ENCODE measurements at places on chromosomes 2 and 18.

GRCh38 chr2:162073888-162074631, at the start of gene DPP4:
Gene DPP4 (minus strand): TSS chr2:162074215. CDS start chr2:162073981, 234 bp downstream.
- DNase-seq = no peak

- DNase-seq = no peak
Measured at GRCh38 chr2:127674241-127675209, 805 bp downstream of the LIMS2 start.

GRCh38 chr2:179243046-179243445, 21.6 kb downstream of the SESTD1 start:
- no peak for DNase-seq

DNA sequence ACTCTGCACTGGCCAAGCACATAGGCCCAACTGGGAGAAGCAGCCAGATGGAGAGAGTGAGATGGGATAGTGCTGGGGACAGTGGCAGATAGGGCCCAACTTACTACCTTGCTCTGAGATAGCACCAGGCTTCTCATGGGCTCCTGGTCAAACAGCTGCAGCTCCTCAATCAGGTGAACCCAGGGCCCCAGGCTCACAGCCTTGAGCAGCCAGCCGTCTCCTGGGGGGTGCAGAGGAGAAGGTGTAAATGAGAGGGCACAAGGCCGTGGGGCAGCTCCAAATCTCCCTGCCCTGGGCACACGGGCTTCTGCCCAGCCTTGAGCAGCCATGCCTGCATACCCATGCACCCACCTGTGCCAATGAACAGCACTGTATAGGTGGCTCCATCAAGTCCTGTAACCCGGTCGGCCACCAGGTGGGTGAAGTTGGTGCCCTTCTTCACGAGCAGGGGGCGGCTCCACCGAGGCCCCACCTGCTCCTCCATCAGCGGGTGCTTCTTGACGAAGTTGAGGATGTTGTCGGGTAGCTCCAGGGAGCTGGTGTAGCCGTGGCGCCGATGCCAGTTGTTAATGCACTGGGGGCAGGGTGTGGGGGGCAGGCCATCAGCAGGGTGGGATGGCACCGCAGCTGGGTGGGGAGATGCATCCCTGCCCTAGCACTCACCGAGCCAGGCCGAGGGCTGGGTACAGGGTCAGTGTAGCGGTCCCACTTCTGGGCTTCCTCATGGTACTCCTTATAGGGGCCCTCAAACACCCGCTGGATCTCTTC, 5.9 kb upstream of the ANKRD39 start:
- DNase-seq = no peak

DNA sequence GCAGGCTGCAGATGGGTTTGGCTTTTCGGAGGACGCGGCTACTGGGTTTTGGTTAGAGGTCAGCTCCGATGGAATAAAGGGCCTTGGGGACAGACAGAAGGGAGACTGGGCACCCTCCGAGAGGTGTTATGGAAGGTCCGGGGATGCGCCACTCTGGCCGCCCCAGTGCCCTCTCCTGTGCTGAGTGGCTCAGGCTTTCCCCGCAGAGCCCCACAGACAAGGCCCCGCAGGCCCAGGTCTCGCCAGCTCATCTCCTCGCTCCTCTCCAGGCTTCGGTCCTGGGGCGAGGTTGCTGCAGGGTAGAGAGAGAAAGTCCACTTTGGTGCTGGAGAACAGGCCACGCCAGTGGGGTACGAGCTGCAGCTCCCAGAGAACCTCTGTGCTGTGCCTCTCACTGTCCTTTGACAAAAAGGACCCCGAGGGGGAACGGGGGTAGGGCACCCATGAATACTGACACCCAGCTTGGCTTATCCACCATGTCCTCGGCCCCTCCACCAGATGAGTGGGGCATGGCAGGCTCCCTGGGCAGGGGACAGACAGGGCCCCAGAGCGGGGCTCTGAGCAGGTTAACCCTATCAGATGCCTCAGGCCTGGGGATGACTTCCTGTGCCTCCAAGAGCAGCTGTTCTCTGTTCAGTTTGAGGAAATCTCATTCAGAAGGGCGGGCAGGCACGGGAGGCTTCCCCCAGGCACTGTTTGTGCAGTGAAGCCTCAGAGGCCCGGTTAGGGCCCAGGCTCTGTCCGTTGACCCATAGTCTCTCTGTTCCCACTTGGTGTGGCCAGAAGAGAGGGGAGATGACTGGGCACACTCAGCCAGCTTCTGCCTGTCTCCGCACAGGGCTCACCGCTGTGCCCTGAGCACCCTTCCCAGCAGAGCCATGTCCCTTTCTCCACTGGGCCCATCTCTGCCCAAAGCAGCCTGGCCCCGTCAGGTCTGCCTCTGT, 15.7 kb upstream of the CNNM3 start:
- no peak for DNase-seq

DNA sequence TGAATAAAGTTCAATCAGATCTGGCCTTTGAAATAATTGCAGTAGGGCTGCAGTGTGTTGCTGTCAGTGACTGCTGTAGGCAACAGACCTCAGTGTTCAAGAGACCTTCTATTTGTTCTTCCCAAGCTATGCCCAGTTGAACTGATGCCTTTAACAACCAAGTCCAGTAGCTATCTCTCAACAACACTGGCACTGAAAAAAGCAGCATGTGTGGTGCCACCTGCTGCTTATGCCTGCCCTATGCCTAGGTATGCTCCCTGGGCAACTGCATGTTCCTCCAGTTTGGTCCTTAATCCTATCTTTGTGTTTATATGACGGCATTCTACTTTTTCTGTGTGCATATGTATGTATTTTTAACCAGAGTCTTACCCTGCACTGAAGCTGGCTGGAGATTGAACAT, 523.9 kb upstream of the MEX3C start:
- DNase-seq = no peak

DNA sequence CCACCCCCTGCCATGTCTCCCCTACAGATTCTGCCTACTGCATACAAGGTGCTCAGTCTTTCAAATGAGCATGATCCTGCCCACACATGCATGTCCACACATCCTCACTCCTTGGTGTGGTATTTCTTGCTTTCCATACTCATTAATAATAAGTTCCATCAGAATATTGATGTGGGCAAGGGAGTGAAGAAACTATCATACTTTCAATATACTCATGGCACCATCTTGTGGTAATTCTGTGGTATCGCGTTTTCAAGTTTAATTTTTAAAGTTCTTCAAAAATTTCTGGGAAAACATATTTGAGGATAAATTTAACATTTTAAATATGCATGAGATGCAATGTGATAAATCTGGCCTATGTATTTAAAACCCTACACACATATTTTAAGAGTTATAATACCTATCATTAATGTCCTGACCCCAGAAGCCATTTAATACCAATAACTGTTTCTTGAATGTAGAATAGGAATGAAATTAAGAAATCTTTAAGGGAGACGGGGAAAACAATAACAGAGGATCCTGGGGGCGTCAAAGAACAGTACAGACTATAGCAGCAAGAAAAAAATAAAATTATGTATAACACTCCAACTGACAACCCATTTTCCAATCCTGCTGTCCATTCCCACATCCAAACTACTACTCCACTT, 110.1 kb downstream of the ZNF385B start:
- DNase-seq = peak; percentile 45

DNA sequence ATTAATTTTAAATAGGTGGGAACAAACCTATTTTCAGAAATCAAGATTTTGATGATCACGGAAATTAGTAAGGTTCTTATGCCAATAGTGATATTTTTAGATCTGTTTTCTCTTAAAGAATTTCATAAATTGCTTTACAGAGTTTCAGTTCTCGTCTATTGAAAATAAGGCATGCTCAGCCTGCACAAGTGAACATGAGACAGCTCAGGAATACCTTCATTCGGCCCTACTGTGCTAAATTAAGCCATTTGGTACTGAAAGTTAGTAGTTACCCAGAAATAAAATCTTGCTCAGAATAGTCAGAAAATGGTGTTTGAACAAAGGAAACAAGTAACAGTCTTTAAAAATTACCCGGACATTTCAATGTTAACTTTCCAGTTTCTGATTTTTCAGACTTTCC, 60.4 kb downstream of the DLGAP1 start:
- DNase-seq = no peak

- peak; percentile 22 for DNase-seq
Measured at GRCh38 chr2:51624995-51625394, 593.1 kb upstream of the NRXN1 start.

DNA sequence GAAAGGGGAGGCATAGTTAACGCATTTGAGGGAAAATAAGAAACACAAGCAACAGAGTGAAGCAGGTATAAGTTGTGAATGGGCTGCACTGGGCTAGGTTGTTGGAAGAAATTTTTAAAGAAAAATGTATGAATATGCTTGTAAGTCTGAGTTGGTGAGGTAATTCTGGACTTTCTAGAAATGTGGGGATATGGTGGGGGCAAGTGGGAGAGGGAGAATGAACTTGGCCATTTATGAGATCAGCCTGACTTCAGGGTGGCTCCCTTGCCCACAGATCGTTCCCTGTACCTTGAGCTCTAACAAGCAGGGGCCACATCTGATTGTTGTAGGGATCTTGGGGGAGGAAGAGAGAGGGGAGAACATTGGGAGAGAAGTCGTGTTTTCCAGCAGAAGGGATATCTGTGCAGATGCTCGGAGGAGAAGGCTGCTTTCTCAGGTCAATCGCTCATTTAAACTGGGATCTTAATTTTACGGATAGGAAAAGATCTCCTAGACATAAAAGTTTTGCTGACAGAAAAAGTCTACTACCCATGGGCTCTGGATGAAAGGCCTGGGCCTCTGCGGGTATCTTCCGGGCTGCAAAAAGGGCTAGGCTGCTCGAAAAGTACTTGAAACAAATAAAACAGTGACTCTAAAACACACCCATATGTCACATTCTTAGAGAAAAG, 42.5 kb upstream of the FZD5 start:
- DNase-seq = no peak

- DNase-seq = peak; percentile 63
Measured at GRCh38 chr2:42110641-42111322, 58.4 kb upstream of the EML4 start.

GRCh38 chr2:218397463-218397819, 2.2 kb upstream of the CTDSP1 start:
- no peak for DNase-seq

DNA sequence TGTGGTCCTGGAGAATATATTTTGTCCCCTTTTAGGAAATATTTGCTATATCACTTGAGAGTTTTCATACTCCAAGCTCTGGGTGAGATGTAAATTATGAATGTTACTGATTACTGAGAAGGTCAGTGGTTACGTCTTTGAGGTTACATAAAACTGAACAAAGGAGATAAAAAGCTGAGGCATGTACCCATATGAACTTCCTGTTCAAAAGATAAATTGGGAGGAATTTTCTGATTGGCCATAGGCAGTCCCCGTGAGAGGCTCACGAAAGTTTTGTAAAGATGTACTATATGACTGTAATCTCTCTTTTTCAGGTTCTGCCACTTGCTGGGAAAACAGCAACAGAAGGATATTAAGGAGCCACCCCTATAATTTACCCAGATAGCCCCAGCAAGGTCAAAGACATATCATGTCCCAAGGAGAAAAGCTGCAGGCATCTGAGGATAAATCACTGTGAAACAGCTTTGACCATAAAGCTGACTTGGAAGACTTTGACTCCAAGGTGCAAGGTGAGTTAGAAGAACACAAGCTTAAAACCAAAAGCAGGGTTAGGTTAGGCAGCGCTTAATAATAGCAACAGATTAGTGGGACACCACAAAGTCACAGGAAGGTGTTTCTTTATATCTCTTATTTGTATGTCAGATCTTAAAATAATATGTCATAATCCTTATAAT, 90.4 kb downstream of the OSBPL6 start:
- DNase-seq = no peak

DNA sequence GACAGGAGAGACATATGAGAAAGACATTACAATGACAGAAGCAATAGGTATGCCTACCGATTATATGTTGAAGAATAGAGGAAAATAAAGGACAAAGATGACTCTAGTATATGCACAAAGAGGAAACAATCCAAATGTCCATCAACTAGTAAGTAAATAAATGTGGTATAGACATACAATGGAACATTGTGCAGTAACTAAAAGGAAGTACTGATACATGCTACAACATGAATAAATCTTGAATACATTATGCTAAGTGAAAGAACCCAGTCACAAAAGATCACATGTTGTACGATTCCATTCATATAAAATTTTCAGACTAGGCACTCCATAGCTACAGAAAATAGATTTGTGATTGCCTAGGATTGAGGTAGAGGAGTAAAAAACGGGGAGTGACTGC, 28.5 kb upstream of the PGAP1 start:
- no peak for DNase-seq

- no peak for DNase-seq
Measured at GRCh38 chr2:226664140-226664539, 135.5 kb downstream of the IRS1 start.

- DNase-seq = no peak
Measured at GRCh38 chr2:173064151-173064805, 11.4 kb upstream of the MAP3K20 start.

- no peak for DNase-seq
Measured at GRCh38 chr18:25327584-25327983, 24.4 kb downstream of the ZNF521 start.

DNA sequence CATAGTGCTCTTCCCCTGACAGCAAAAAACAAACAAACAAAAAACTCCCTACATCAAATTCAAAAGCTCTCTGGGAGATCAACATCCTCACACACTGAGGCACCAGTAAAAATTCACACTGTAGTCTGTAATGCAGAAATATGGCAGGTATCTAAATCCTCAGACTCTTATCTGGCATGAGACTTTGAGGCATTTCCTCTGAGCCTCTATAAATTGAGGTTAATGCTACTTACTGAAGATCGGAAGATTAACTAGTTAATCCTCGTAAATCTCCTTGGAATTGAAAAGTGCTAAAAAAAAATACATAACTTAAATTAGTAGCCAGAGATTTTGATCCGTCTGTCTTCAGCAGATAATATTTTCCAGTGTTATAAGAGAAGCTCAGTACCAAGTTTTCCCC, 65.0 kb downstream of the AP1S3 start:
- DNase-seq = no peak

DNA sequence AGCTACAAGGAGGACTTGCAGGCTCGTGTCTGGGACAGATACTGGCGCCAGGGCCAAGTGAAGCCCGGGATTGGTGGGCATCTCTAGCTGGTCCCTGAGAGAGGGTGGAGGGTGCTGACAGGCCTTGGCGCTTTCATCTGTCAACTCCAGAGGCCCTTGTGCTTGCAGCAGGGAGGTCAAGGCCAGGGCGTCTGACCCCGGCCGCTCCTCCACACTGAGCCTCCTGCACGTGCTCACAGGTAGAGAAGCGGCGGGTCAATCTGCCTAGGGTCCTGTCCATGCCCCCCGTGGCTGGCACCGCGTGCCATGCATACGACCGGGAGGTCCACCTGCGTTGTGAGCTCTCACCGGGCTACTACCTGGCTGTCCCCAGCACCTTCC, 9.5 kb downstream of the CAPN10 start:
- DNase-seq = no peak

- no peak for DNase-seq
Measured at GRCh38 chr2:200741468-200742202, 70.1 kb upstream of the BZW1 start.

DNA sequence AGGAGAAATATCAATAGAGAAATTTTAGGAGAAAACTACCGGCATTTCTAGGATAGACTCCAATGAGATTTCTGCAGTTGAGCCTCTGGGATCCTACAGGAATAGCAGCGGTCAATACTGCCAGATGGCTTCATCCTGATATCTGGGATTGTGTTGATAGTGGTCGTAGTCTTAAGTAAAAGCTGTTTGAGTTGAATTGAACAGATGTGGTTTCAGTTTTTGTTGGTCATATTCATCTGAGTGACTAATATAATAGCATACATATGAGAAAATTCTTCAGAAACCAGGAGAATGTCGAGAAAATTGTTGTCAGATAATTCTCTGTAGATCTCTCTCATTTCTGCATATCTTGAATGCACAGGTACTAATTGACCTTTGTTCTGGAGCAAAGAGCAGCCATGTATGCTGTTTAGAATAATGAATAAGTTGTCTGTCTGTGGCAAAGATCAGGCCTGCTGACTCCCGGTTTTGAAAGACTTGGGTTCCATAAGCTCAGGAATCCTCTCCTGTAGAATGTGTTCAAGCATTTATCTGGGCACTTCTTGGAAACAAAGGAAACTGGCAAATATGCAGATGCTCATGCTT, 288.1 kb downstream of the TMX3 start:
- peak; percentile 34 for DNase-seq

Measured in astrocyte of the spinal cord (primary cell).